Fibroblast of skin of abdomen (primary cell): ENCODE measurements at places on chromosomes 11 and 22.
A peak's percentile ranks its signal among the peaks of the same experiment; 100 is the strongest.

GRCh38 chr11:103920449-103920848 is 116.0 kb upstream of the DDI1 start:
- peak; percentile 44 for DNase-seq

- DNase-seq: no peak
These were observed 990.2 kb downstream of the BRD1 start for GRCh38 chr22:48837341-48837935.

DNA sequence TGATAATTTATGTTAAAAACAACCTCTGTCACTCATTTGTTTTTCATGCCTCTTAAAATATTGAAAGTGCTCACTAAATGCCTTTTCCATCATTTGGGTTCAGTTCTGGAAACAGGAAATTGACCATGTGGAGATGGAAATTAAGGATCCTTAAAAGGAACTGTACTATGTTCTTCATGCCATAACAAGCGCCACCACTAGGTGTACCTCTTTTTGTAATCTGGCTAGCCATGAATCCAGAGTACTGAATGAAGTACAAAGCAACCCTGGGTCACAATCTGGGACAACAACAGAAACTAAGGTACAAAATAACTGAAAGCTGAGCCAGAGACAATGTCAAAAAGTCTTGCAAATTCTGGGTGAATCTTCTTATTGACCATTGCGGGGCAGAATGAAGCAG is 559.1 kb downstream of the FAM181B start:
- DNase-seq: no peak

- peak; percentile 60 for DNase-seq
These were observed 97.6 kb downstream of the FAT3 start for GRCh38 chr11:92322225-92322624.

- peak; percentile 53 for DNase-seq
These were observed 924.6 kb upstream of the FAT3 start for GRCh38 chr11:91299980-91300379.

GRCh38 chr11:122516686-122517085 is 138.8 kb upstream of the UBASH3B start:
- DNase-seq: peak; percentile 40

- DNase-seq: no peak
These were observed 902.4 kb upstream of the RAG2 start for GRCh38 chr11:37500425-37500824.

GRCh38 chr11:80083531-80083951 is 642.7 kb upstream of the TENM4 start:
- DNase-seq: no peak

- peak; percentile 94 for DNase-seq
These were observed 18.3 kb upstream of the MICALL1 start for GRCh38 chr22:37887584-37888378.

GRCh38 chr22:30202531-30203006 is 44.0 kb downstream of the LIF start:
- no peak for DNase-seq

- DNase-seq: no peak
These were observed 17.3 kb downstream of the RTN4RL2 start for GRCh38 chr11:57477507-57478189.

- DNase-seq: peak; percentile 27
These were observed 46.2 kb downstream of the IGF2 start for GRCh38 chr11:2092956-2093412.

DNA sequence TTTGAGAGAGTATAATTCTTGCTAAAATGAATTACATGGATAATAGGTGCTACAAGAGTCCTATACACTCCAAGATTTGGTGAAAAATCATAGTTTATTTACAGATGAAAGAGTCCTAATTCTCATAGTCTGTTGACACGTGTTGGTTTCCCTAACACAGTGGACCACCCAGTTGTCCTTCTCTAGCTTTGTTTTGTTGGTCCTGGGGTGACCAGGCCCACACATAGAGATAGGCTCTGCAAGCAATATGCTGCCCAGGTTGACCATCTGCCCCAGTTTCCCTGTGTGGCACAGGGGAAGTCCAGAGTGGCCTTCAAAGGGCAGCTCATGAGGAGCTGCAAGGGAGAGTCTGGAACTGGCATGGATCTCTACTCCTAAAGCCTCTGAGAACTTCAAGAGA is 184.9 kb downstream of the MAML2 start:
- no peak for DNase-seq

DNA sequence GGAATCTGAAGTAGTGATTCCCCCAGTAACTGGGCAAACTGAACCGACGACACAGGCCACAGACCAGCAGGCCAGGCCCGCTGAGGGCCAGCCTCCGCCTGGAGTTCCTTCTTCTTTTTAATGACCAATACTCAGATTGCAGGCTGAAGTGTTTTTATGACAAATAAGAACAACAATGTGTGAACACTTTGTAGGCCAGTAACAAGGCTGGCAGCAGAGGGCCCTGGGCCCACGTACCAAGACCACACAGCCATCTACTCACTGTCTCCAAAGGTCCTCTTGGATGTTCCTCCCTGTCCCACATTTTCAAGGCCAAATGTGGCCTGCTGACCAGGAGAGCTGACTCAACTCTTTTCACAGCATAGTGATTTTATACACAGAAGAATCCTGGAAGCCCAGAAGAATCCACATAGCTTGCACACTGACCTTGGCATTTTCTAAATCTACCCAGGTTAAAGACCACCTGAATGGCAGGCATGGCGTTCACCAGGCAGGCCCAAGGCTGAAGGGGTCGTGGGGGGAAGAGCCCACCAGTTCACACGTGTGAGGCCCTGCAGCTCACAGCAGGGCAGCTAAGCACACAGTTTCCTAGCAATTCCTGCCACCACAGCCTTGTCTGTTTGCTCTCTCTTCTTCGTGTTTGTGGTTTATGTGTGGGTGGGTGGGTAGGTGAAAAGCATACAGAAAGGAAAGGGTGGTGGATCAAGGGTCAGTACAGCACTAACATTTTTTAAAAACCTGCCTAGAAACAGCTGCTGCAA is 13.3 kb downstream of the SMCO4 start:
- no peak for DNase-seq

- DNase-seq: no peak
These were observed 25.0 kb downstream of the TXN2 start for GRCh38 chr22:36456464-36456845.

DNA sequence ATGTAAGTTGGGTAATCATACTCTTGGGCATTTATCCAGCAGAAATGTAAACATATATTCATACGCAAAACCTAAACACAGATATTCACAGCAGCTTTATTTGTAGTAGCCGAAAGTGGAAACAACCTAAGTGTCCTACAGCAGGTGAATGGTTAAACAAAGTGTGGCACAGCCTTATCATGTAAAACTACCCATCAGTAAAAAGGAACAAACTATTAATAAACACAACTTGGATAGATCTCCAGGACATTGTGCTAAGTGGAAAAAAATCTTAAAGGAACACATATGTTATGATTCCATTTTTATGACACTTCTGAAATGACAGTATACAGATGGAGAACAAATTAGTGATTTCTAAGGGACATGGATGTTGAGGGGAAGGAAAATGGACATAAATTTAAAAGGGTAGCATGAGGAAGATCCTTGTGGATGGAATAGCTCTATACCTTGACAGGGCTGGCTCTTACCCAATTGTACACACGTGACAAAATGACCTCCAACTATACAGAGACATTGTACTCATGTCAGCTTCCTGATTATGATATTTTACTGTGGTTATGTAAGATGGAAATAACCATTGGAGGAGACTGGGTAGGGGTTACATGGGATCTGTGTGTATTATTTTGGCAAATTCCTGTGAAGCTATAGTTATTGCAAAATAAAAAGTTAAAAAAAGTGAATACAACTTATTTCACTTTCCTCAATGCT is 15.4 kb downstream of the ANO5 start:
- no peak for DNase-seq

DNA sequence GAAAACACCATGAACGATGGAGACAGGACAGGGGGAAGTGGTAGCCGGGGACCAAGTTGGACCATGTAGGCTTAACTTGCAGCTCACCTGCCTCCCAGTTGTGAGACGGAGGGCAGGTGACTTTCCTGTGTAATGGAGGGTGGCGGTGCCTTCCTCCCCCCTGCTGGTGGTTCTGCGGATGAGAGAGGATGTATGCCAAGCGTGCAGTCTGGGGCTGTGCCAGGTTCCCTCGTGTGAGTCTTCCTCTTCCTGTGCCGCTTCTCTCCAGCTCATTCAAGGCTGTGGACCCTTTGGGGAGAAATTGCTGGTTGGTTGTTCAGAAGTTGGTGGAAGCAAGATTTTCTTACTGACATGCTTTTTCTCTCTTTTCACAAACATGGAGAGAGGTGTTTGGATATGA is 35.1 kb downstream of the MPPED1 start:
- no peak for DNase-seq

DNA sequence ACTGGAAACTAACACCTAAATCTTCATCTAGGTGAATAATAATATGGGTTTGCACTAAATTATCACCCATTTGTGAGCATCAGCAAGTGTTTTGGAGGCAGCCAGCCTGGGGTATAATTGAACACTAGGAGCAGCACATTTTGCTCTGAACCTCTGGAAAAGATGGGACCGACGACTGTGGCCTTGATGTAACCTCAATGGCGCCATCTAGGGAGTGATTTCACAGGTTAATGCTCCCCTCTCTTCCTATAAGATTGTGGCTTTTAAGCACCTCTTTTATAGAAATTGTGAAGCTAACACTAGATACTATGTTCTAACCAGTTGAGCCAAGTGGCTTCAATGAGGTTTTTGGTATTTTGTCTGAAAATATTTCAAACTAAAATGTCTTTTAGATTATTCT is 203.7 kb downstream of the NELL1 start:
- no peak for DNase-seq

- DNase-seq: no peak
These were observed 10.3 kb upstream of the UCP3 start for GRCh38 chr11:74019104-74019738.

DNA sequence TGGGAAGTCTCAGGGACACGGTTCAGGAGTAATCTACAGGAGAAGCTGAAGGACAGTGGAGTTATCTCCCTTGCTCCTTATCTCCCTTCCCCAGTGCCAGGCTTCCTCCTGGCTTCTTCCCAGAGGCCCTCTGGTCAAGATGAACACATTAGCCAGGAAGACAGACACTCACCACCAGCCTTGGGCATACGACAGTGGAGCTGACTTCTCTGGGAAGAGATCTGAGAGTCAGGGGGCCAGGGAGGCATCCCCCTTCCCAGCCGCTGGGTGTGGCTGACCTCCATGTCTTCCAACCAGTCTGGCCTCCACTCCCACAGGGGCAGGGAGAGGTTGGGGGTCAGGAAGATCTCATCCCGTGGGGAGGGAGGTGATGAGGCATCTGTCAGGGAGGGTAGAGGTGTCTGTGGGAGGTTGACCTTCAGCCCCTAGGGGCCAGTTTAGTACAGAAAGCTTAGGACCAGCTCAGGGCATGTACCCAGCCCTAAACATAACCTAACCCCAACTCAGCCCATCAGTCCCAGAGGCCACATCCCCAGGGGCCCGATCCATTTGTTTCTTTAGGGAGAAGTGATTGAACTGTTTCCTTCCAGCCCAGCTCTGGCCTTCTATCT is 12.7 kb downstream of the ROBO4 start:
- DNase-seq: no peak

- DNase-seq: no peak
These were observed 61.6 kb upstream of the PTPN5 start for GRCh38 chr11:18853086-18853720.

DNA sequence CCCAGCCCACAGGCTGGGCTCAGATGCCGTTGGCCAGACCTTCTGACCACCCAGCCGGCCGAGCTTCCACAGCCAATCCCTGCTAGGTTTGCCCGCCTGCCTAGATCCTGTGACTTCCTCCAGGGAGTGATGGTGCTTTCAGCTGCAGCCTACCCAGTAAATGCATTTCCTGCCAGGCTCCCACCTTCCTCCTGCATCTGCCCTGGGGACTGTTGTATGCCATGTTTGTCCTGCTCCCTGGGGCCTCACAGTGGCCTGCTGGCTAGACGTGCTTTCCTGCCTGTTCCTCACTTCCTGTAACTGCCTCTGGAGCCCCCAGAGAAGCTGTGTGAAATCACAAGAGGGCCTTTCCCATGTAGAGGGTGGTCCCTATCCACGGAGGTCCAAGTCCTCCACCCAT is 86.2 kb downstream of the GALNT18 start:
- no peak for DNase-seq

- no peak for DNase-seq
These were observed 626 bp upstream of the F2 start for GRCh38 chr11:46718155-46719019.

GRCh38 chr11:104738918-104739317 is 159.3 kb downstream of the CASP12 start:
- no peak for DNase-seq

DNA sequence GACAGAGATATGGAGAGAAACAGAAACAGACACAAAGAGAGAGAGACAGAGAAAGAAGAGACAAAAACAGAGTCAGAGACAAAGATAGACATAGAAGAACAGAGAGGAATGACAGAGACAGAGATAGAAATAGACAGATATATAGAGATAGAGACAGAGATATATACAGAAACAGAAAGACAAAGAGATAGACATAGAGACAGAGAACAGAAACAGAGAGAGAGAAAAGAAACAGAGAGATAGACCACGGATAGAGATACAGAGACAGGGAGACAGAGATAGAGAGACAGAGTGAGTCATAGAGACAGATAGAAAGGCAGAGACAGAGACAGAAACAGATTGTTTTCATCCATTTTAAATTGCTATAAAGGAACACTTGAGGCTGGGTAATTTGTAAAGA is 12.3 kb upstream of the MPEG1 start:
- no peak for DNase-seq

- DNase-seq: no peak
These were observed 3.4 kb upstream of the APOA1 start for GRCh38 chr11:116840746-116841296.

- DNase-seq: peak; percentile 82
These were observed 203.7 kb downstream of the PGR start for GRCh38 chr11:100925935-100926334.

DNA sequence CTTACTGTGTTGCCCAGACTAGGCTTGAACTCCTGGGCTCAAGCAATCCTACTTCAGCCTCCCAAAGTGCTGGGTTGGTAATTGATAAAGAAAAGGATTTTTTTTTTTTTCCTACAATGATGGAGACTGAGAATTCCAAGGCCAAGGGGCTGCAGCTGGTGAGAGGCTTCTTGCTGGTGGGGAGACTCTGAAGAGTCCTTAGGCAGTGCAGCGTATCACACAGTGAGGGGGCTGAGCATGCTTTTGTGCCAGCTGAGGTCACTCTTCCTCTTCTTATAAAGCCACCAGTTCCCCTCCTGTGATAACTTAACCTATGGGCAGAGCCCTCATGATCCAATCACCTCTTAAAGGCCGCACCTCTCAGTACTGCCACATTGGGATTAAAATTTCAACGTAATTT is 28.2 kb upstream of the CCDC81 start:
- no peak for DNase-seq

DNA sequence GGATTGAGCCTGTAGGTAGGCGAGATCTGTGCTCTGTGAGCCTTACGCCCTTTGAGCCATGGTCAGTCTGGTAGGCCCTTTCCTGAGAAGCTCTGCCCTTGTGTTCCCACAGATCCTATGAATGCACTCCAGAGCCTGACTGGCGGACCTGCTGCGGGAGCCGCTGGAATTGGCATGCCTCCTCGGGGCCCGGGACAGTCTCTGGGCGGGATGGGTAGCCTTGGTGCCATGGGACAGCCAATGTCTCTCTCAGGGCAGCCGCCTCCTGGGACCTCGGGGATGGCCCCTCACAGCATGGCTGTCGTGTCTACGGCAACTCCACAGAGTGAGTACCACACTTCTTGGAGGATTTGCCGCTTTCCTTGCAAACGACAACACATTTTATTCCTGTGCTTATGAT is 47.4 kb downstream of the MED15 start:
- no peak for DNase-seq
